Amniotic epithelial cell (primary cell): ENCODE measurements at places on chromosomes 11 and 22.

DNA sequence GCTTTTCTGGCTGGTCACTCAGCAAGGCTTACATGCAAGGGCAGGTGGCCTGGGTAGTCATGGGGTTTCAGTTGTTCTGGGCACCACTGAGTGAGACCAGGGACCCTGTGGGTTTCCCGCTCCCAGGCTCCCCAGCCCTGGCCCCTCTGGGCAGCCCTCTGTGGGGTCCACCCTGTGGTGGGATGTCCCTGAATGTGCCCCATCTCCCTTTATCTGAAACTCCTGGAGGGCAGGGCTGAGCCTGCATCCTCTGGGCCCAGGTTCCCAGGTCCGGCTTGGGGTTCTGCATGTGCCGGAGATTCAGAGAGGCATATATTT, 1041.0 kb downstream of the BRD1 start:
- DNase-seq = no peak

DNA sequence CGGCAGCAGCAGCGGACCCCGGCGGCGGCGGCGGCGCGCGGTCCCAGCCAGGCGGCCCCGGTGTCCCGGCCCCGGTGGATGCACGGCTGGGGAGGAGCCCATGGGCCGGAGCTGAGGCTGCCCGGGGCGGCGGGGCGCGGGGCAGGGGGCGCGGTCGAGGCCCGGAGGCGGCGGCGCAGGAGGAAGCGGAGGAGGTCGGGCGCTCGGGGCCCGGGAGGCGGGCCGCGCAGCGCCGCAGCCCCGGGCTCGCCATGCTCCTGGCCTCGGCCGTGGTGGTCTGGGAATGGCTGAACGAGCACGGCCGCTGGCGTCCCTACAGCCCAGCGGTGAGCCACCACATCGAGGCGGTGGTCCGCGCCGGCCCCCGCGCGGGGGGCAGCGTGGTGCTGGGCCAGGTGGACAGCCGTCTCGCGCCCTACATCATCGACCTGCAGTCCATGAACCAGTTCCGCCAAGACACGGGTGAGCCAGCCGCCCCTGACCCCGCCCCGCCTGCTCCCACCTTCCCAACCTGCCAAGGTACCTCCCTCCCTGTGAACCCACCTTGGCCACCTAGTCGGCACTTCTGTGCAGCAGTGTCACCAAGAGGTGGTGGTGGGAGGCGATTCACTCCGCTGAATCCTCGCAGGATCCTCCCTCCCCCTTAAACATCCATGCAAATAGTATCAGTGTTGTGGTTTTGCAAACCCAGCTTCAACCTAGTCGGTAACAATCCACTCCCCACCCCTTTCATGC, 580 bp downstream of the DTX4 start:
- DNase-seq = peak; percentile 45

DNA sequence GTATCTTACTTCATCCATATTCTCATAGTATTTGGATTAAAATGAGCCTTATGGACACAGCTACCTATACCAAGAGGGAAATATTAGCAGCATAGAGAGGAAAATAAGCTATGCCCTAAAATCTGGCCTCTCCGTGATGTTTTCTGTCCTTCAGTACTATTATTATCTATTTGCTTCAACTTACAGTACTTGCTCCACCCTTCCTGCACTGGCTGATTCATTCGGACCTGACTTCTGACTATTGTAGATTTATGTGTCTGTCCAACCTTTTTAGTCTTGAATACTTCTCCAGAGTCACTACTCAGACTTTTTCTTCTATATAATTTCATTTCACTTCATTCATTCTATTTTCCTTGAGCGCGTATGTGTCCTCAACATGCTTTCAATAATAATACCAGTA, 45.1 kb upstream of the SESN3 start:
- no peak for DNase-seq

DNA sequence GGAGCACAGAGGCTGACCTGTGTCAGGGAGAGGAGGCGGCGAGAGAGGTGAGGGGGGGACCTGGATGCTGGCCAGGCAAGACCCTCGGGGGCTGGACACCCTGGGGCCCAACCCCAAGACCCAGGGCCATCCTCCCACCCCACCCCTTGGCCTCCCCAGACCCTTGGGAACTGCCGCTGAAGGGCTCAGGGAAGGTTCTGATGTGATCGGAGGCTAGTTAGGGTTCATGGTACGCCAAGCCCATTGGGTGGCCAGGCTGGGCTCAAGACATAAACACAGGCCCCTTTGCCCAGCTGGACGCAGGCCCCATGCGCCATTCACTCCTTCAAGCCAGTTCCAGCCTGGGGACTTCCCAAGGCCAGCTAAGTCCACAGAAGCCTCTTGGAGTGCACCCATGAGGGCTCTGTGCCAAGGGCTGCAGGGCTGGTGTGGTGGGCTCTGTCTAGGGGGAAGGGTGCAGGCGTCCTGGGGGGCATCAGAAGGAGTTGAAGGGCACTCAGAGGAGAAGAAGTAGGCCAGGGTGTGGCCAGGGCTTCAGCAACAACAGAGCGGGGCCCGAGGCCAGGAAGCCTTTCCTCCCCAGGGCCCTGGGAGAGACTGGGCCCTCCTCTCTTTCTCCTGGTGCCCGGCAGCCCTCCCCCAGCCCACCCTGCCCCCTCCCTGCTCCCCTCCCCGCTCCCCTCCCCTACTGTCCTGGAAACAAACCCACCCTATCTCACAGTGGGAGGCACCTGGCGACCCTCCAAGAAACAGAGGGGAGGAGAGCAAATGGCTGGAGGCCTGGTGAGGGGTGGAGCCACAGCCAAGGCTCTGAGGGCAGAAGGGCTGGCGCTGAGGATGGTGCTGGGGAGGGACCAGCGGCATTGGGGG, 12.9 kb downstream of the TSPAN32 start:
- DNase-seq = peak; percentile 86

GRCh38 chr11:111878385-111878848, 548 bp downstream of the FDXACB1 start:
- peak; percentile 15 for DNase-seq

GRCh38 chr22:50505776-50506610, 1.5 kb downstream of the LMF2 start:
- DNase-seq = no peak

DNA sequence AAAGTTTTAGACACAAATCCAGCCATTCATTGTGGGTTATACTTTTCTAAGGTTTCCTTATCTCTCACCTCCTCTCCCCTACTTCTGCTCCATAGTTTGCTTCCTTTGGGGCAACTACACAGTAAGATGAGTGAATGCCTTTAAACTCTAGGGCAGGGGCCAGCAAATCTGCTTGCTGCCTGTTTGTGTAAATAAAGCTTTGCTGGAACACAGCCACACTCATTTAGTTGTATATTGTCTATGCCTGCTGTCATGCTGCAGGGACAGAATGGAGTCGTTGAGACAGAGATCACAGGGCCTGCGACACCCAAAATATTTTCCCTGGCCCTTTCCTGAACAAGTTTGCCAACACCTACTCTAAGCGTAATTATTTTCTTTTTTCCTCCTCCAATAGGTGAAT, 58.7 kb downstream of the TECTA start:
- no peak for DNase-seq

- peak; percentile 76 for DNase-seq
These were observed 999 bp downstream of the TSKU start for GRCh38 chr11:76783896-76784813.

- DNase-seq = no peak
These were observed 40.6 kb upstream of the MN1 start for GRCh38 chr22:27842201-27842600.

DNA sequence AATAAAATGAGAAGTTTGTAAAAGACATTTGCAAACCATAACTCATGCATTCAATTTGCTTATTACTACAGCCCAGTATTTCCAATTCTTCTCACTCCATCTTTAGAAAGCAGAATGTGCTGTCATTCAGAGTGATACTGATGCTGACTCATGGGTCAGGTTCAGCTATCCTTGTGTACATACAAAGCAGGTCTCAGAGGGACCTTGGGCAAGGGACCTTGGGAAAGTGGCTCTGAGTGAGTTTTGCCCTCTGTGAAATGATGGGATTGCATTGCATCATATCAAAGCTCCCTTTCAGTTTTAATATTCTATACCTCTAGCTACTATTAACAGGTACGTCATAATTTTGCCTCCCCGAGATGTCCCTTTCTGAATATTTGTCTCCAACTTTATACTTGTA, 848.7 kb downstream of the OPCML start:
- no peak for DNase-seq

- DNase-seq = no peak
These were observed 27.8 kb upstream of the CSNK2A3 start for GRCh38 chr11:11380883-11381282.

GRCh38 chr11:43072096-43072495, 239.7 kb upstream of the API5 start:
- no peak for DNase-seq

GRCh38 chr11:105372206-105372605, 232.6 kb upstream of the CARD18 start:
- DNase-seq = no peak

DNA sequence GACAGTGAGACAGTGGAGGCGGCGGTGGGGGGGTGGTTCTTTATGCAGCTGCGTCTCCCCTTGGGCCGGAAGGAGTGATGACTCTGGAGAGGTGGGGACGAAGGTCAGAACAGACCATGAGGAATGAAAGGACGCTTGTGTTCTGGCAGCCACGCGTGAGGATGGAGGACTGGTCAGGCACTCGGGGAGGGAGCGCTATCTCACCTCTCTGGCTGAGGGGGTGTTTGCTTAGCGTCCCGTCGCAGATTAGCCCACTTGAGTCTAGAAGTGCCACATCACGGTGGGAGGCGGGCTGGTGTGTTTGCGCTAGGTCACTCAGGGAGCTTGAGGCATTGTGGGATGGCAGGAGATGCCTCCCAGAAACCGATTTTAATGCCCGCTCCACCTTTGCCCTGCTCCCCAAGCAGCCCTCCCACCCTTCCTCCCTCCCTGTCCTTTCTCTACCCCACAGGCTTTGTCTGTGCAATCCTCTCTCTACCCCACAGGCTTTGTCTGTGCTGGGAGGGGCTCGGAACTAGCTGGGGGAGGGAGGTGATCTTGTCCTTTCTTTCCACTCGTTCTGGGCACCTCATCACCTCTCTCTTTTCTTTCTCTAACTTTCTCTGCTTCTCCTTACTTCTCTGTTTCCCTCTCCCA, 97.8 kb downstream of the PKNOX2 start:
- no peak for DNase-seq

DNA sequence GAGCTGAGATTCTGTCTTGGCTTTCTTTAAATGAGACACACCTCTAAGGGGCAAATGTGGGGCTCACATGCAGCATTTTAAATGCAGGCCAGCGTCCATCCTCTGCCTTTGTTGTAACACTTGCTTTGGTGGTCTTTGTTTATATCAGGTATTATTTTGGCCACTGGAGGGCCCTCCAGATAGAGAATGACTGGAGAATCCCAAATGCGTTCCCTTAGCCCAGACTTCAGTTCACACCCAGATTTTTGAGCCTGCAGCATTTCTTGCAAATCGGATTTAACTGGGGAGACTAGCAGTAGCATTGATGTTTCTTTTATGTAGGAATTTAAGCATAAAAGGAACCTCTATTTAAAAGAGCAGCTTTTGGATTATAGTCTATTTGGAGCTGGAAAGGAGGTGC, 200.2 kb upstream of the SORL1-AS1 start:
- no peak for DNase-seq

DNA sequence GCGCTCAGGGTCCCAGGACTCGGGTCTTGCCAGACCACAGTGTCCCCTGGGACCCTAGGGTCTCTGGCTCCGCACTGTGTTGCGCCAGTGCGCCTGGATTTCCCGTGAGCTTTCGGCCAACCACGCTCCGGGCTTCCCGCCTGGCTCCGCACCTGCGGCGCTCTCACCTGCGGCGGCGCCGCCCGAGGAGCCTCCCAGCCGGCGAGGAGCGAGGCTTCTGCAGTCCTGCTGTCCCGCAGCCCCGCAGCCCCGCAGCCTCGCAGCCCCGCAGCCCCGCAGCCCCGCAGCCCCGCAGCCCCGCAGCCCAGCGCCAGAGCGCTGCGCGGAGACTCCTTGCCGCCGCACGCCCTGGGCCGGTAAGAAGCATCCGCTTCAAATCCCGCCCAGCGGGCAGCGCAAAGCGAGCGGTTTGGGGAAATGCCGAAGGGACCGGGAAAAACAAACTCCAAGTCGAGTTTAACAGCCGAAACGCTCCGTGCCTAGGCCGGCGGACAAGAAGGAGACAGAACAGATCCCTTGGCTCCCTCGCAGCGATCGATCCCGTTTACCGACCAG, 939 bp downstream of the ALX4 start:
- no peak for DNase-seq

- DNase-seq = peak; percentile 73
These were observed 1.1 kb upstream of the EXT2 start for GRCh38 chr11:44094260-44094868.

GRCh38 chr11:111039982-111040381, 205.5 kb upstream of the POU2AF2 start:
- DNase-seq = no peak

DNA sequence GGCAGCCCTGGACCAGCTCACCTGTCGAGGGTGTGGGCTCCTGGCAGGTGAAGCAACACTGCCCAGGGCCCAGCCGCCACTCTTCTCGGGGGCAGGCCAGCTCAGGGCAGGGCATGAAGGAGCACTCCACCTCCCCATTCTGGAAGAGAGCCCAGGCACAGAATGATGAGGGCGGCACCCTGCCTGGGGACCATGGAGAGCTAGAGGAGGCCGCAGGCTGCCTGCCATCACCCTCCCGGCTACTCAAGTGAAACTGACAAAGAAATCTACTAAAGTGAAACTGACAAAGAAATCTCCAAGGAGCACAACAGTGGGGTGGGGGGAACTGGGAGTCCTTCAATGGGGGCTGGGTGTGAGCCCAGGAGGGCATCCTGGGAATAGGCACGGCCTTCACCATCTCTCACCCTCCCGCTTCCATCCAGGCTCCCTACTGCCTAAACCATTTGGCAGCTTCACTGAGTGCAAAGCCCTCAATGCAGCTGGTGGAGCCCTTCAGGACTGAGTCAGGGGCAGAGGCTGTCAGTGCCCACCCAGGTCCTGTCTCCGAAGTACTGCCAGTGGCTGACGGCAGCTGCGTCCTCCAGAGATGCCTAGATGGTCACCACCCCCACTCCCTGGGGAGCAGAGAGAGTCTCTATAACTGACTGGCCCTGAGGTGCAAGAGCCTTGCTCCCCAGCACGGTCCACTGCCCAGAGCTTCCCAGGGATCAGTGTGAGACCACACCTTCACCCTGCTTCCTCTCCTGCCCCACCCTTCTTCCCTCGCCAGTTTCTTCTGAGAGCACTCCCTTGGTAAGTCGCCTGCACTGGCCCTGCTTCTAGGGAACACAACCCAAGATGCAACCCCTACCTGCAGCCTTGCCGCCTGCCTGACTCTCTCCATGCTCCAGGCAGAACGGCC, 21.7 kb downstream of the VWCE start:
- DNase-seq = no peak

DNA sequence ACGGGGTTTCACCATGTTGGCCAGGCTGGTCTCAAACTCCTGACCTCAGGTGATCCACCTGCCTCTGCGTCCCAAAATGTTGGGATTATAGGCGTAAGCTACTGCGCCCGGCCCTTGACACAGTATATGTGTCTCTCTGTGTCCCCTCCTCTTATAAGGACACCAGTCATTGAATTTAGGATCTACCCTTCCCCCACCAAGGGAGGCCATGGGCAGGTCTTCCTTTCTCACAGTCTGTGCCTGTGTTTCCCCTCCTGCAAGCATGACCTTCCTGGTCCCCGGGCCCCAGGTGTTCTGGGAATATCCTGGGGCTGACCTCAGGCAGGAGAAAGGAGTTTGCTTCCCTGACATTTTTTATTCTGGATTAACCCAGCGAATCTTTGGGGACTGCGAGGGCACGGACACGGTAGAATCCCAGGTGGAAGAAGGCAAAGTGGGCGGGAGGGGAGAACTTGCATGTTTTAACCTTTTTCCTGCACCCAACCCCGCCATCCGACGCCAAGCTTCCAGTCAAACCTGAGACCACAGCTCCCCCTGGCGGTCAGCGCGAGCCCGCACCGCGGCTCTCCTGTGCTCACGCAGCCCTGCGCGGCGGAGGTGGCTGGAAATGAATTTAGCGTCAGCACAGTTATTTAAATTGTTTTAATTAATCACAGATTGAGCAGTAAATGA, 42.1 kb upstream of the ISX start:
- DNase-seq = no peak
